ENCODE measurements at places on chromosomes 2 and 18. TPM values are rescaled to one million over a fixed set of nuclear protein-coding genes. Genes with fewer than 3 reads are reported as not detected.

DNA sequence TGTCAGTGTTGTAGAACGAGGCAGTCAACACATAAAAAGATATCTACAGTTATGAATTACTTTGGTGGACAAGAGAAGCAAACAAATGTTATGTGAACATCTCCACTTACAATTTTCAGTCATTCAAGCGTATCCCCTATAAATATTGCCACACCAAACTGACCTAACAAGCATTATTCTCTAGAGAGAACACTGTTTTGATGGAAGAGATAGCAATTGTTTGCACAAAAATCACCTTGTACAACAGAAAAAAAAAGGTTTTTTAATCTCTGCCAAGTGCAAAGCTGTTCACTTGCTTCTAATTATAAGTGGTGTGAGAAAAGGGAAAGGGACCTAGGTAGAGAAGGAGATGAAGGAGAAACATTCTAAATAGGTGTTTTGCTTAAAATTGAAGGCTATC, 33.8 kb downstream of the PID1 start:
- no peak for DNase-seq

The RNF152 gene
- 11.8 TPM for total RNA-seq

DNA sequence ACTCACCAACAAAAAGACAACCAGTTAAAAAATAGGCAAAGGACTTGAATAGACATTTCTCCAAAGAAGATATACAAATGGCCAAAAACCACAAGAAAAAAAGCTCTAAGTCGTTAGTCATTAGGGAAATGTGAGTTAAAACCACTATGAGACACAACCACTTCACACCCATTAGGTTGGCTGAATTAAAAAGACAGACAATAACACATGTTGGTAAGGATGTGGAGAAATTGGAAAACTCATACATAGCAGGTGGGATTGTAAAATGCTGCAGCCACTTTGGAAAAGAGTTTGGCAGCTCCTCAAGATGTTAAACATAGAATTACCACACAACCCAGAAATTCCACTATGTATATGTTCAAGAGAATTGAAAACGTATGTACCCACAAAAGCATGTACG, 117.6 kb upstream of the SPATS2L start:
- DNase-seq = no peak

DNA sequence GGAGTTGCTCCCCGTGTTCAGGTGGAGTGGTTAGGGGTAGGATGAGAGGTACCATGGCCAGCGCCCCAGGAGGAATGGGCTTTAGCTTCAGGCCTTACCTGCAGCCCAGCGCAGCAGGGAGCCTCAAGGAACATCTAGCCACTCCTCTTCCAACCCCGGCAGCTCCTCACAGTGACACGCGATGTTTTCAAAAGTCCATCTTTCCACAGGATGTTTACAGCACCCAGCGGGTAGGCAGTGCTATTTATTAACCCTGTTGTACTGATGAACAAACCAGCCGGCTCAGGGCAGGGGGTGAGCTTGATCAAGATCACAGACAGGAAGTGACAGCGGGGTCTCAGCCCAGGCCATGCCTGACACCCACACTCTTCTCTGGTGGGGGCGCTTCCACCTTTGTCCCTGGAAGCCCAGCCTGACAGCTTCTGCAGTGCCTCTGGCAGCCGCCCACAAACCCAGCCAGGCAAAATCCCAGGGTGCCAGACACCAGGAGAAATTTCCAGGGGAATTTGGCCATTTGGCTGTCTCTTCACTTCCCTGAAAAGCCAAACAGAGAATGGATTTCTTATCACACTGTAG, 18.4 kb upstream of the PRLH start:
- no peak for DNase-seq

DNA sequence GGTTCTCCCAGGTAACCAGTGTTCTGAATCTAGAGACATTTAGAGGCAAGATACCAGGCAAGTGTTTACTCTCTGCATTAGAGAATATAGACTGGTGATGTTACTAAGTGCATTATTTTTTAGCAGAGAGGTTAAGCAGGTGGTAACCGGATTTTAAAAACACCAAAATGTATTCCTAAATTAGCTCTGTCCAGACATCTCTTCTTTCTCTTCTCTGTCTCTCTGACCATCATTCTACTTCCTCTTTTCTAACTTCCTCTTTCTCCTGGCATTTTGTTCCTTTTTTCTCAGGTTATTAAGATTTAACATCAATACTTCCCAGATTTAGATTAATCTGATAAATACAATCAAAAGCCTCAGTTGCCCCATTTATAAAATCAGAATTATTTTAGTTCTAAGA, 31.7 kb upstream of the DYNC1I2 start:
- DNase-seq = no peak
